ENCODE measurements at places on chromosomes 3 and 15.

DNA sequence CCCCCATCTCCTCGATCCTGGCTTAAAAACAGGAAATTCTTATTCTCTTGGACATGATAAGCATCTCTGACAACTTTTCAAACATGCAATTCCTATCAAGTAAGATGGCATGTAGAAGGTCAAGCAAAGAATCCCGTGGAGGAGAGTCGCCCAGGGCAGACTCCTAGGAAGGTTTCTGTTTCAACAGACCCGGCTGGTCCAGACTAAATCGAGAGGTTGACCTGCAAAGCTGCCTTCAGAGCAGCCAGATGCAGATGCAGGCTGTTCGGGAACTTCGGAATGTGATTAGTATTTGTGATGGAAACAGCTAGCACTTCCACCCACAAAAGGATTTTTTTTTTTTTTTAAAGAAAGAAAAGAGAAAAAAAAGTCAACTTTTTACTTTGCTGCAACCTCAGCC is 216.8 kb downstream of the NR1D2 start:
- DNase-seq, result no peak

DNA sequence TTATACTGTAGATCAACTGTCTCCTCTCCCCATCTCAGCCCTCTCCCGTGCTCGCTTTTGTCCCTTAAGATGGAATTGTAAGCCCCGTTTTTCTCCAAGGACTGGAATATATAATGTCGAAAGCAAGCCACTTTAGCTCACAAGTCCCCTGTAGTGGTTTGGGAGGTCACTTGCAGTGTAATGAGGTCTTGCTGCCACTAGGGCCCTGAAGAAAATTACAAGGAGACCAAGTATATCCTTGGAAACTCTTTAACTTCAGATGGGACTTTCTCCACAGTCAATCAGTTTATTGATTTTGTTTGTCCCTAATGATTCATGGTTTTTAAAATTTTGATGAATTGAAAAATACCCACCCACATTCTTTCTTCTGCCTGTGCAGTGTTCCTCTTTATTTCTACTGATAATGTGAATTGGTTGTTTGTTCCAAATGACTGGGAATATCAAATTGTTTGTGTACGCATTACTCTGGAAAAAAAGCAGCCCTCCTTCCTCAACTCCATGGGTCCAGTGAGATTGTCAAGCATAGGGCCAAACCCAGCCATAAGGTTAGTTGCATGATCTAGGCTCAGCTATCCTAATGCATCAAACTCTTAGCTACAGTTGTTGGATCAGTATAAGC is 294.8 kb downstream of the MCTP2 start:
- DNase-seq, result no peak

DNA sequence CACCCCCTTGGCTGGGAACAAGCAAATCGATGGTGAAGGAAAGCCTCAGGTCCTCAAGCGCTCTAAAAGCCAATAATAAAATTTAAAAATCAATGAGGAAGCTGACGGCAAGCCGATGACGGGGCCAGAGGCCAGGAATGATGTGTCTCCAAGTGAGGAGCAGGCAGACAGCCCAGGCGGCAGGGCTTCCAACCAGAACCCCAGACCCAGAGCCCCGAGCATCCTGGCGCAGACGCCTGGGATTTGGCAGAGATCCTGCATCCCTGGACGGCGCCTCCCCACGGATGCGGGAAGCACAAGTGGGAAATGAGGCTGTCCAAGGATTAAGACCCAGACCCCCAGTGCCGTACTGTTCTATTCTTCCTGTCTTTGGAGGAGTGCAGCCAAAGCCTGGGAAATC is 123.0 kb upstream of the PROK2 start:
- no peak for DNase-seq

DNA sequence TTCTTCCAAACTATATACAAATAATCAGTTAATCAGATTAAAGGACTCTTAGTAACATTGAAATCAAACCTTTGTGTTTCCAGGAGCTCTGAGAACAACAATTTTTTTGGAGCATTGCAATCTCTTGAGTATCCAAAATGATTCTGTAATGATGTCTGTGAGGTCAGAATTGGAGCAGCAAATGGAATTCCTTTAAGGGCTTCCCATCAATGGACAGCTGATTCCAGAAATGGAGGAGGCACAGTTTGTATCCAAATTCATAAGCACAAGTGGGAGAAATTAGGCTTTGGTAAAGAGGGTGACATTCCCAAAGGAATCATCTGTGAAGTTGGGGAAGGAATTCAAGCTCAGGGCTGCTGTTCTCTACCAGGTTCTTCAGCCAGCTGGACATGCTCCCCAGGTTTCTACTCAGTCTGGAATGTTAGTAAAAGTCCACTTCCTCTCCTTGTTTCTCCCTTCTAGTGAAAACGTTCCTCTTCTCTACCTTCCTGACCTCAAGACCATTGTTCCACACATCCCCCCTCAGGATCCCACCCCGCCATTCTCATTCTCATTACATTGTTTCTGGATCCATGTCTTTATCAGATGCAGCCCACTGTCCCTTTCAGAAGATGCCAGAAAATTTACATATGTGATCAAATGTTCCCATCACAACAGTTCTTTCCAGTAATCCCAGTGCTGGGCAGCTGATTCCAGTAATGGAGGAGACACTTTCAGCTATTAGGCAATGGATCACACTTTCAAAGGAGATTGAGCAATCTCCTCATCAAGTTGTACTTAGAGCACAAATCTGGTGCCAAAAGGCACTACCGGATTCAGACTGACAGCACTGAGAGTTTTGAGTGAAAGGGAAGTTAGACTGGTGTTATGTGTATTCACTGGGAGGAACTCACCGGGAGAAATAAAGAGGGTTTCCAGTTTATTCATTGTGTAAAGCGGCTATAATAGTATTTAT is 391.3 kb upstream of the TPRG1 start:
- no peak for DNase-seq

- DNase-seq, result no peak
These were observed 386.6 kb downstream of the DIPK2A start for GRCh38 chr3:144358191-144358590.

DNA sequence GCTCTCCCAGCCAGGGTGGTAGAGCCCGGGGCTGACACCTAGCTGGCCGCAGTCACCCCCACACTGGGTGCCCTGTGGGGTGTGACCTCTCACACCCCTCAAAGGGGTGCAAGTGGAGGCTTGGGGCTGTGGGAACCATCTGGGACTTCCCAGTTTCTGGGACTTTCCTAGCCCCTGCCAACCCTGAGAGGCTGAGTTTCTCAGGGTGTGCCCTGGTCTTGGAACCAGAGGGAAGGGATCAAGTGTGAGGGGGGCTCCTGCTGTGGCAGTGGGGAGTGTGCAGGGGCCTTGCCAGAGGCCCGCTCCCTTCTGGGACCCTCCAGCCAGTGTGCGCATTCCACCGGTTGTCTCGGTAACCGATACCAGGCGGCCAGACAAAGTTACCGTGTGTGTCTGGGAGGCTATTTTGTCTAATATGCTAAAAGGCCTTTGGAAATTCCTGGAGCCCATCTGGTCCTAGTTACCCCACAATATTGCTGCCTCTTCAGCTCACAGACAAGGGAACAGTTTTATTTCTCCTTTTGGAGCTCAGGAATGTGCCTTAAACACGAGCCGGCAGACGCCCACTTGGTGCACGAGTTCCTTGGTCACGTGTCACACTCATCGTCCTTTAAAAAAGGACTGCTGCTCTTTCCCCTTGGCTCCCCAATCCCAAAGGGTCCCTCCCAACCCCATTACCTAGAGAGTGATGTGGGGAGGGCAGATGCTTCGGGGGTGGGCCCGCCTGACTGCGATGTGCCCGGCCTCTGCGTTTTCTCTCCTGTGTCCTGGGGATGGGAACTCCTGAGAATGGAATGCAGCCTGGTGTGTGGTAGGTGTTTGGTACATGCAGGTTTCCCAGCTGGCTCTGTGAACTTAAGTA is 33.2 kb downstream of the HDAC11 start:
- no peak for DNase-seq

DNA sequence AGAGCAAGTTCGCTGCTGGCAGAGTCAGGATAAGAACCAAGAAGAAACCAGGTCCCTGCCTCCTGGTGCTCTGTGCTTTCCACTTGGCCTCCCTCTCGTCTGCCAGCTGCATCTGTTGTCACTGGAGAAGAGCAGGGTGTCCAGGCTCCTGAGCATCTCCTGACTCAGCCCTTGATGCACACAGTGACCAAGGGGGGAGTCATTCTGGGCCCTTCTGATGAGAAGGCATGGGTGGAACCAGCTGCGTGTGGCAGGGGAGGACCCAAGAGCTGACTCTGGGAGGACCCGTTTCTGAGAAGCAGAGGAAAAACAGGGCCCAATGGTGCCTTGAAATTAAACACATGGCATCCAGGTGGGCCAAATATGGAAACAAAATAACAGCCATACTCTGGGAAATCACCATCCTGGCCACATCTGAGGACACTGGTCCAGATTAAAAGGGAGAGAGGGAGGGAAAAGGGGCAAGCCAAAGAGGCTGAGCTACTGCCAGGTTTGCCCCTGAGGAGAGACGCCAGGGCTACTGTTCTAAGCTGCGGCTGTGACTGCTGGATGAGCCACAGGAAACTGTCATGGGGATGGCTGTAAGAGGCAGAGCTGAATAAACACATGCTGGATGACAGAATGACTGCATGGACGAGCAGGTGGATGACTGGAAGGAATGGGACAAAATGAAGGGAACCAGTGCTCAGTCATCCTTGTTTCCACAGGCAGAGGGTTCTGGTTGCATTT is 58.1 kb upstream of the CA12 start:
- no peak for DNase-seq

- DNase-seq, result no peak
These were observed 7.5 kb upstream of the LOXL1 start for GRCh38 chr15:73918784-73919183.

GRCh38 chr3:90136456-90137191 is 1029.2 kb downstream of the EPHA3 start:
- no peak for DNase-seq

DNA sequence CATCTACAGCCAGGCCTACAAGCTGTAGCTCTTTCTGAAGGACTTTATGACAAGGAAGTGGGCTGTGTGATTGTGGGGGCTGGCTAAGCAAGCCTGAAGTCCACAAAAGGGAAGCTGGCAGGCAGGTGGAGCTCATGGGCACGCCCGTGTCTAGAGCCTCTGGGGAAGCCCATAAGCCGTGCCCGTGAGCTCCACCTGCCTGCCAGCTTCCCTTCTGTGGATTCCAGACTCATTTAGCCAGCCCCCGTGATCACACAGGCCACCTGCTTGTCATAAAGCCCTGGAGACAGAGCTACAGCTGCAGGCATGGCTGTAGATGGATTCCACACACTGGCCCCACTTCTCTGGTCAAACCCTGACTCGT is 15.2 kb downstream of the EFCC1 start:
- peak; percentile 35 for DNase-seq

DNA sequence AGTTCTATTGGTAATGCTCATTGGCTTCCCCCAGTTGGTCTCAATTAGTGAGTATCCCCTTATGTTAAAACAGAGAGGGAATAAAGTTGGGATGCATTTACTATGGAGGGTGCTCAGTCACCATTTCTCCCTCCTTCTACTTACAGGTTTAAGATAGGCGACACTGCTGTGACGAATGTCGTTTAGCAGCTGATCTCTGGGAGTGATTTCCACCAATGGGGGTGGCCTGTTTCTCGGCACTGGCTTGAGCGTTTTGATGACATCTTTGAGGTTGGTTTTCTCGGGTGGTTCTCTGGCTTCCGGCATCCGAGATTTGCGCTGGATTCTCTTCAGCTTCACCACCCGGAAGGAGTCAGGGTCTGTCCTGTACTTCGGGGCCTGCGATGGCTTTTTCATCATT is 3.8 kb downstream of the LMOD3 start:
- no peak for DNase-seq

GRCh38 chr15:73717206-73717605 is 33.0 kb downstream of the CD276 start:
- DNase-seq, result no peak

DNA sequence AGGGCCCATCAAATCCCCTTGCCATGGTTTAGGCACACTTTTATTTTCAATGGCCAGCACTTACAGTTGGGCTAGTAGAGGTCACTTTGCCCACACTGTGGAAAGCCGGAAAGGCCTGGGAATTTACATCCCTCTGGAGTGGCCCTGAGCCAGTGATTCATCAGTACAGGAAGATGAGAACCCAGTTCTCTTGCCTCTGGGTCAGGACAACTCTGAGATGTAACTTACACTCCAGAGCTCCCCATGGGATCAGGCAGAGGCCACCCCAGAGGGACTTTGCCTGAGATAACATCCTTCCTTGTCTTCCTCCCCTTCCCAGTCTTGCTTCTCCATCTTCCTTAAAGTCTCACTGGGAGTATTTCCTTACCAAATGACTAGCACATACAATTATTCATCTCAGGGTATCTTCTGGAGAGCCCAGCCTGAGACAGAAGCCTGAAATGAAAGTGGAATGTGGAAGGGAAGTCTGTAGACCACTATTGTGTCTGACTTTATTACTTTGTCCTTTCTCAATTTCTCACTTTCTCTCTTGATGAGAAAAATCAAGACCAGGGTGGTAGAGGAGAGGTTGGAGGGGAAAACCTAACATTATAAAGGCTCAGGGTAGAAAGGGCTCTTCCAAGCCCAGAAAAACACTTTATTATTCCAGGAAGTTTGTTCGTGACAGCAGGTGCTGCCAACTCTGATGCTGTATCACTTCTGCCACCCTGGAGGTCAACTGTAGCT is 220.8 kb downstream of the ZNF621 start:
- DNase-seq, result no peak

GRCh38 chr3:125652349-125652748 is 57.1 kb upstream of the OSBPL11 start:
- DNase-seq, result no peak

DNA sequence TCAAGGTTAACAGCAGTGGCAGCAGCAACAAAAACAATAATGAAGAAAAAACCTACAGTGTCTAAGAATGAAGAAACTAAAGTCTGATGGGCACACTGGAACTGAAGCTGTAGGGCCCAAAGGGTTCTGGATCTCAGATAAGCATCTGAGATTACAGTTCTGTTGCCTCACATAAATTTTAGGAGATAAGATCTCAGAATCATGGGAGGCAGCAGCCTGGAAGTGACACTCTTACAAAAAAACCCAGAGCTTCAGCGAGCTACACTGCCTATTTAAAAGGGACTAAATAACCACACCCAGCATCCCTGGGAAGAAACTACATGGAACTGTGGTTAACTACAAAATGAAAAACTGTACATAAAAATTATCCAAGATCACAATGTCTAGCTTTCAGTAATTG is 61.2 kb downstream of the PLD1 start:
- DNase-seq, result no peak

DNA sequence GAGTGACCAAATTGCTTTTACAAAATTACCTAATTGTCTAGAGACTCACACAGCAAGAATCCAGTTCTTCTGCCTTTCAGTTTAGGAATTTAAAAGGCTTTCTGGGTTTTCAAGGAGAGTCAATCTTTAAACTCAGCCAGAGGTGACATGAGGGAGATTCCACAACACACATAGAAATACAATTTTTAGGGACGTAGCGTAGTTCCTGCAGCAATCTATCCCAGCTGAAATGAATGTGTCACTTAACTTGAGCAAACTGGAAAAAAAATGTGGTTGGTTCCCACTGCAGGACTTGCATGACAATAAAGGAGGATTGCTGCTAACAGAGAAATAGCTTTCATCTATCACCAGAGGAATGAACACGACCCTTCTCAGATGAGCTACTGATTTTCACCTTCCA is 269.7 kb downstream of the OTOL1 start:
- no peak for DNase-seq

GRCh38 chr15:99137111-99137546 is 32.2 kb downstream of the SYNM start:
- DNase-seq, result no peak
